ENCODE measurements at places on chromosomes 1 and 21. TPM values are rescaled to one million over a fixed set of nuclear protein-coding genes. Genes with fewer than 3 reads are reported as not detected.
A peak's percentile ranks its signal among the peaks of the same experiment; 100 is the strongest.

DNA sequence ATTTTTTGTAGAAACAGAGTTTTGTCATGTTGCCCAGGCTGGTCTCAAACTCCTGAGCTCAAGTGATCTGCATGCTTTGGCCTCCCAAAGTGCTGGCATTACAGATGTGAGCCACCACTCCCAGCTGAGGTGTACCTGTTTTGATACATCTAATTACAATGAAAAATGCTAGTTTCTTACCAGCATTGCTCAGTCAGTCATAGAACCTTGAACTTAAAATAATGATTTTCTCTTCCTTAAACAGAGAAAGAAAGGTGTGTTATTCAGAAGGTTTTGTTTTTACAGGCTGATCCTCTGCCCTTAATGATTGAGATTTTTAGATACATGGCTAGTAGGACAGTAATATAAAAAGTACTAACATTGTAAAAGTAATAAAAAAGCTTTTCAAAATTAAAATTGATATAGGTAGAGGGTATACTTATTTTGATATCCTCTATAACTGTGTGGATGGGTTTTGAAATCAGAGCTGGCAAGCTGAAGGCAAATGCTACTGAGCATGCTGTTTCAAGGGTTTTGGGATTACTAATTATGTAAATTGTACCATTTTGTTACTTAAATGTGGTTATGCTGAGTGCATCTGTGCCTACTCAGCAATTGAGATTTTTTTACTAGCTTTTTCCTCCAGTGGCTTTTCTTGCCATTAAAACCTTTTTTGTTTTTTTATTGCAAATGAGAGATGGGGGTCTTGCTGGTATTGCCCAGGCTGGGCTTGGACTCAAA, 16.1 kb downstream of the PRRC2C start:
- peaks cover 21% of the 10 kb centered on the region for H3K4me1 ChIP-seq
- no peak overlapping the region for H3K27ac ChIP-seq
- no peak for DNase-seq
- no peaks in the 10 kb centered on the region for H3K36me3 ChIP-seq
- no peaks in the 10 kb centered on the region for H3K27me3 ChIP-seq

Gene ABCG1
- 7.3 TPM for total RNA-seq

Gene LMOD1
- 25.6 TPM for total RNA-seq

Gene DLGAP3
- total RNA-seq = not detected

GRCh38 chr1:53704804-53705445, 34.0 kb downstream of the GLIS1 start:
- H3K4me1 ChIP-seq = no peaks in the 10 kb centered on the region
- no peak for DNase-seq
- H3K4me3 ChIP-seq = no peak overlapping the region

- no peaks in the 10 kb centered on the region for H3K36me3 ChIP-seq
- H3K27ac ChIP-seq = no peak overlapping the region
- H3K4me3 ChIP-seq = no peak overlapping the region
- peaks cover 3% of the 10 kb centered on the region for H3K4me1 ChIP-seq
Observed at GRCh38 chr1:35570589-35571137, 2.5 kb upstream of the TFAP2E start.

DNA sequence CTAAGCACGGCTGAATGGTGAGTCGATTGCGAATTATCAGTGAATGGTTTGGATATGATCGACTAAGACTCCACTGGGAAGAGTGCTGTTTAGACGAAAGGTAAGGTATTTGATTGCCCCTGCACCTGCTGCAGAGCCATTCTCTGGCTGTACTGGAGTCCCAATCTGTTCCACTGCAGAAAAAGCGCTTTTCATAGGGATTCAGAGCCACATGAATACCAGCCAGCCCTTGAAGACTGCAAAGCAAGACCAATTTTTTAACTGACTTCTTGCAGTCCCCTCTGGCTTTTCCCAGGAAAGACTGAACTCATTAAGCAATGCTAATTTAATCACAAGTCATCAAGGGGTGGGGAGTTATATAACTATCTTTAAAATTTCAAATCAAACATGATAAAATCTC, 1.3 kb downstream of the GREM2 start:
- H3K27me3 ChIP-seq = no peaks in the 10 kb centered on the region
- no peaks in the 10 kb centered on the region for H3K4me1 ChIP-seq
- DNase-seq = no peak
- no peak overlapping the region for H3K4me3 ChIP-seq

GRCh38 chr1:51863384-51863783, 15.1 kb downstream of the NRDC start:
- H3K36me3 ChIP-seq = no peaks in the 10 kb centered on the region
- H3K4me3 ChIP-seq = no peak overlapping the region
- H3K27me3 ChIP-seq = no peaks in the 10 kb centered on the region

- H3K4me3 ChIP-seq = no peak overlapping the region
- H3K27me3 ChIP-seq = no peaks in the 10 kb centered on the region
- H3K4me1 ChIP-seq = no peaks in the 10 kb centered on the region
- H3K27ac ChIP-seq = no peak overlapping the region
Observed at GRCh38 chr1:162854245-162854882, 6.6 kb downstream of the CCDC190 start.

DNA sequence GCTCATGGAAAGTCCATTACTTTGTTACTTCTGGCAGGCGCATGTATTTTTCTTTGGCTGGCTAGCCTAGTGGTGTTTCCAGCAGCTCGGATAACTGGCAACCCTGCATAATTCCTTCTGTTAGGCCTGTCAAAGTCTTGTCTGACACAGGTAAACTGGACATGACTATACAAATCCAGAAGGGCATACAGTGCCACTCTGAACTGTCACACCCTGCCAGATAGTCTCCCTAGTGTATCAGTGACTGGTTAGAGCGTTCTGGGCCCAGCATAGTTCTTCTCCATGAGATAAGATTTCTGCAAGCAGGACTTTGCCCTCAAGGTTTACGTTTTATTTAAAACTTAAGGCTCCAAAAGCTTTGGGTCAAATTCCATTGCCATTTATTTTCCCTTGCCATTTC, 177.7 kb upstream of the GORAB start:
- DNase-seq = no peak
- no peak overlapping the region for H3K27ac ChIP-seq
- H3K4me3 ChIP-seq = no peak overlapping the region
- H3K4me1 ChIP-seq = no peaks in the 10 kb centered on the region
- no peaks in the 10 kb centered on the region for H3K27me3 ChIP-seq

DNA sequence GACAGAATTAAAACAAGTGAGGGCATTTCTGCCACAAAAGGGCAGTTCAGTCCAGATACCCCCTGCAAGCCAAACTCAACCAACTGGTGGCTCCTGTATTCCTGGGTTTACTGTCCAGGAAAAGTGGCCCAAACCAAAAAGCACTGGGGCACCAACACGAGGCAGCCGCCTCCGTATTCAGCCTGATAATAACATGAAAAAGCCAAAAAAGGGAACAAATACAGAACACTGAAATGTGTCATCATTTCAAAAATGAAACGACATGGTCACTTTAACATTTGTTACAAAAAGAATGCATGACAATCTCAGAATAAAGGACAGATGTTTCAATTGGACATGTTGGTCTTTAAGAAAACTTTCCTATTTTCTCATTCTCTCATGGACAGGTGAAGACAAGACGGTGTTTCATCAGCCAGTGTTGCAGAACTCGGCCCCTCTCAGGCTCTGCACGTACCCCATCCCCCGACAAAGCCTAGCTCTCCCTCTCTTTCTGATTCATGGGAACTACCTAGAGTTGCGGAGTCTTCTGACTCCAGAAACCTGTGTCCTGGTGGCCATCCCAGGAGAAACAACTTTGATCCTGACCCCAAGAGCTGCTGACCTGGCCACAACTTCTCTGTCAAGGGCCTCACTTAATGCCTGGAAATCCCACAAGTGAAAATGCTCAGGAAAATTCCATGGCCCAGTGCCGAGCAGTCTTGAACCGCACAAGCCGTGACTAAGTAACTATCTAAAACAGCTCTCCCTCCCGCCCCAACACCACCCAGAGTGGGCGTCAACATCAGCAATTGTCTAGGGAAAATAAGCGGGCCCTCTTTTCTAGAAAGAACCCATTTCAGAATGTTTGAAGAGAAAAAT, 27.1 kb downstream of the ZBTB17 start:
- no peaks in the 10 kb centered on the region for H3K27me3 ChIP-seq
- H3K4me3 ChIP-seq = peak overlapping the region; percentile 44
- DNase-seq = peak; percentile 40
- peak overlapping the region; percentile 84 for H3K27ac ChIP-seq
- no peaks in the 10 kb centered on the region for H3K36me3 ChIP-seq
